ENCODE measurements at places on chromosomes 2 and 18. TPM values are rescaled to one million over a fixed set of nuclear protein-coding genes. Genes with fewer than 3 reads are reported as not detected.

DNA sequence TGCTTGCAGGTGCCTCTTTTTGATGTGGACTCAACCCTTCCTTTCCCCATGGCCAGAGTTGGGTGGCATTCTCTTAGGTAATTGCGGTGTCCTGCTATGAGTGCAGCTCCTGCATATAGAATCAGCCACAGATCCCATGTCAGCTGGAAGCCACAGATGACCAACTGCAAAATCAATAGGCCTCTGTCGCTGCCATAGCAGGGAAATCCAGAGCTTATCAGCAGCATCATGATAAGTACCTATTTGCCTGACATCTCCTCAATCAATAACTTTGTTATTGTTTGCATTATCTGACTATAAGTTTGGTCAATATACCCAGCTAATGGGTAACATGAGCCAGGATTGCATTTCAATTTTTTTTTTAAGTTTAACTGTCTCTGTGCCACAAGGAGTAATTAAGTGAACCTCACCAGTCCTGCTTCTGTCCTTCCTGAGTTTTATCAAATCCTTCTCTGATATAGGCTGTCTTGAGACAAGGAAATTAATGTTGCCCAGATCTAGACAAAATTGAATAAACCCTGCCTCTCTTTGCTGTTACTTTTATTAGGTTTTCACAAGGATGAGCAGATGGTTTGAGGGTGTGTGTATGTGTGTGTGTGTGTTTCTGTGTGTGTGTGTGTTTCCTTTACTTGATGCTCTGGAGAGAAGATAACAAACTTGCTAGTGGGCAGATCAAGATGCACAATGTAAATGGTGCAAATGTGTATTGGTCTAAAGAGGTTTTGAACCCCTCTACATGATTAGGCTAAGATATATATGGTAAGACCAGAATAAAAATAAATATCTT lies 59.6 kb upstream of the CREB1 start:
- no peaks in the 10 kb centered on the region for H3K36me3 ChIP-seq
- no peak overlapping the region for H3K4me3 ChIP-seq
- no peak for DNase-seq
- H3K4me1 ChIP-seq, result peaks cover 4% of the 10 kb centered on the region
- H3K27me3 ChIP-seq, result no peaks in the 10 kb centered on the region

Gene SNTG2
- total RNA-seq, result not detected

- H3K36me3 ChIP-seq, result peaks cover 4% of the 10 kb centered on the region
- no peak overlapping the region for H3K4me3 ChIP-seq
- H3K27me3 ChIP-seq, result no peaks in the 10 kb centered on the region
- no peaks in the 10 kb centered on the region for H3K4me1 ChIP-seq
- DNase-seq, result no peak
Observed at GRCh38 chr2:63880625-63881024, 38.9 kb downstream of the UGP2 start.

- H3K36me3 ChIP-seq, result no peaks in the 10 kb centered on the region
- no peak overlapping the region for H3K4me3 ChIP-seq
- no peak for DNase-seq
- H3K27ac ChIP-seq, result no peak overlapping the region
- H3K4me1 ChIP-seq, result no peaks in the 10 kb centered on the region
Observed at GRCh38 chr2:55768991-55769390, 75.3 kb upstream of the PNPT1 start.

Measured in Panc1 (cell line).